AG10803 (cell line): ENCODE measurements at places on chromosomes 5 and 9.

DNA sequence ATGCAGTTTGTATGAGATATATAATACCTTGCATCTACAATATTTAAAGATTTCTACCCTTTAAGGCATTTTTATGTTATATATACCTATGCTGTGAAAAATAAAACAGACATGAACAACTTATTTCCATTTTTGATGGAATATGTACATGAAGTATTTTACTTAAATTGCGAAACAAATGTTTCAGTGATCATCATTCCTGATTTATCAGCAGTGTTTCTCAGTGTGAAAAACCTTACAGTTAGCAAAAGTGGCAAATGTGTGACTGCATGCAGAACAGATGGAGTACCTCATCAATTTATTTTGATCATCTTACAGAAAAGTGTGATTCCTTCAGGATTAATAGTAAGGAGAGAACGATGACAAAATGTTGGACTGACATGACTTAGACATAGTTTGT lies 43.1 kb downstream of the PRR16 start:
- no peak for DNase-seq

- no peak for DNase-seq
Observed at GRCh38 chr5:7763621-7764072, 87.3 kb downstream of the CFAP90 start.

DNA sequence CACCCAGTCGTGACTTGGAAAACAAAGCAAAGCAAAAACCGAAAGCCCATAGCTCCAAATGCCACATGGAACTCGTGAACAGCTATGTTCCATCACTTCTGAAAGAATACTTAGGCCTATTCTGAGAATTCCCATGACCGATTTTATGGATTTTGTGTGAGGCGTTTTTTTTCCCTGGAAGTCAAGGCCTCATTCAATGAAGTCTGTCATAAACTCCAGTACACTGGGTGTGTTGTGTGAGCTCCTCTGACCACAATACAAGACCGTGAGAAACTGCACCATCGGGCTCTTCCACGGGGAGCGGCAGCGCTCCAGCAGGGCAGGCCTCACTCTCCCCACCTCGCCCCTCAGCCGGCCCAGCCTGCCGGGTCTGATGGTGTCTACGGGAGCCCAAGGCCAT lies 209.5 kb downstream of the FANCC start:
- no peak for DNase-seq

DNA sequence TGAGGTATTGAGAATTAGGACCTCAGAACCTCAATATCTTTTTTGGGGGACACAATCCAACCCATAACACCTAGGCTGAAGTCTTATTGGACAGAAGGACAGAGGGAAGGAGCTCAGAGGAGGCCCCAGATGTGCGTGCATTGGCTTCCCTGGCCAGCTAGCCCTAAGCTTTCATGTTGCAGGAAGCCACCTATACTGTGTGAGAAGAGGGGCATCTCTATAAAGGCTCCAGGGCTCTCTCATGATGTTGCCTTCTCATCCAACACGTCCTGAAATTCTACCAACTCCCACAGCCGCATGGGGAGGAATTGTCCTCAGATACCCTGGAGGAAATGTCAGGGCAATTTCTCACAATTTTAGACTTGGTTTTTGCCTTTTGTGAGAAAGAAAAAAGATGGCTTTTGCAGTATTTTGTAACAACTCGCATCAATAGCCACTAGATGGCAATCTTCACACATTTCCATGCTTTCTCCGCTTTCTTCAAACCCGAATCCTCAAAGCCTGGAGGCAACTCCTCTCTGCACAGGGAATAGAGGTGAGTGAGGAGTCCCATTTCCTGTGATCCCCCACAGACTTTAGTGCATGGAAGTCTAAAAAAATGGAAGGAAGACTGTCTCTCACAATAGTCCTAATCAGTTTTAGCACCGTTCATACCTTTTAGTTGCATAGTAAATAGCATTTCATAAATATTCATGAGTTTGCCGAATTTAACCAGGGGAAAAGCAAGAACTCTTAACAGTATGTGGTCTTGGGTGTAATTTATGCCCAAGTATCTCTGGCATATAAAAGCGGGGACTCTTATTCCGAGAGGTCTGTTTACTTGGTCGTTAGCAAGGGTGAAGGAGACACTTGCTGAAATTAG lies 7.4 kb upstream of the PPP3R2 start:
- peak; percentile 49 for DNase-seq

DNA sequence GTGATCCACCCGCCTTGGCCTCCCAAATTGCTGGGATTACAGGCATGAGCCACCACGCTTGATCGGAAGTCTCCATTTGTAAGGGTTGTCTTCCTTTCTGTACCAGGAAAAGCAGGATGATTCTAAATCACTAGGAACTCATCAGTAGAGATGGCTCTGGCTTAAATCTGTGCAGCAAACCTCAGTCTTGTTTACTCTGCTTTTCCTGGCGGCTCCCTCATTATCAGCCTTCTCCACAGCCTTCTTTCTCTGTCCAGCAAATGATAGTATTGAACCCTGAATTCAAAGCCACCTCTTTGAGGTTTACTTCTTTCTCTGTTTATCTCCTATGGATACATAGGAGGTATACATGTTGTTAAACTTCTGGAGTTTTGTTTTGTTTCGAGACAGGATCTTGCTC lies 43.0 kb upstream of the GNE start:
- DNase-seq: no peak

DNA sequence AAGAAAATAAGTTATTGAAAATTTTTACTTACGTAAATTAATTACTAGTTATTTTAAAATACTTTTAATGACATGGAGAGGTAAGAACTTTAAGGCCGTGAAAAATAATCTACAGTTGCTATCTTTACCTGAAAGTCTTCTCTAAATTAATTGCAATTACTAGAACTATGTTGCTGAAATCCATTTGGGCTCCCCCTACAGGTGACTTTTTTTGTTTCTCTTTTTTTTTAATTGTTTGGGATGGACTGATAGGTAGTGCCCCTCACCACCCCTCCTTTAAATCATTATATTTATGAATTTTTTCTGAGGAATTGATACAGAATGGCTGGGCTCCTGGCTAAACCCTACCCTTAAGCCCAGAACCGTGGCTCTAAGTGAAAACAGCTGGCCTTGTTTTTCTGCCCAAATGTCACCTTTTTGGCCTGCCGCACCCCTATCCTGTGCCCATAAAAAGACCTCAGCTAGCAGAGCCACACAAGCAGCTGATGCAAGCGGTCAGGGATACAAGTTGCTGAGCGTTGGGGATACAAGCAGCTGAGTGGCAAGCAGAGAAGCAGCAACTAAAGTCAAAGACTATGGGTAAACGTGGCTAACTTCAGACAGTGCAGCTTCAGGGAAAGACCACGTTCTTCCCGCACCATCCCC lies 315.2 kb upstream of the ACO1 start:
- DNase-seq: no peak

DNA sequence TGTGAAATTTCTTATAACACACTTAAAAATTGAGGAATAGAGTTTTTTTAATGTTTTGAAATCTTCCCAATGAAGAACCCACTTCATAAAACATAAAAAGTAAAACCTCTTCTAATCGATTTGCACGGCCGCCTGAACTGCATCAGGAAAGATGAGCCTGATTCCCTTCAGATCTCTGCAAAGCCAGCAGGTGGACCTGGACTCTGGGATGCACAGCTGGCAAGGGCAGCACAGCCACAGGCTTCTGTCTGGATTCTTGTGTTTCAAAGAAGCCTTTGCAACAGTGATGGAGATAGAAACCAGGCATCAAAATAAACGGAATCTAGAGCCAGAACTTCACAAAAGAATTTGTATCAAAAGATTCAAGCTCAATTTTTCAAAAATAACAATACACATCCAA lies 36.0 kb upstream of the SPATA31C2 start:
- DNase-seq: no peak

GRCh38 chr9:114273461-114273881 lies 49.4 kb upstream of the ORM1 start:
- DNase-seq: no peak
